ENCODE measurements at places on chromosomes 7 and 10.

DNA sequence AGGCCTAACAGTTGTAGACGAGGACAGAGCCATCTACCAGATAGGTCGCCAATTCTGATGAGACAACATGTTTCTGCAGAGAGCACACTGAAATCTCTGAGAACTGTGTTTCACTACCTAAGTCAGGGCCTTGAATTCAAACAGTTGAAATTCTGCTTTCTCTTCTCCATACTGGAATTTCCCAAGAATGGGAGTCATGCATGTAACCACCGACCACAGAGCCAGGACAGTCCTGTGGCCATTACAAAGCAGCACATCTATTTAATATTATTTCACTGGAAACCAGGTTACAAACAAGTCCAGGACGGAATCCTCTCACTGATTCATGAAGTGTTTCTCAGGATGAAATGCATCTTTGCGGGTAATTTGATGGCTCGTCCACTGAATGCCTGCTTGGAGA lies 62.0 kb upstream of the ST8SIA6 start:
- no peak for DNase-seq

DNA sequence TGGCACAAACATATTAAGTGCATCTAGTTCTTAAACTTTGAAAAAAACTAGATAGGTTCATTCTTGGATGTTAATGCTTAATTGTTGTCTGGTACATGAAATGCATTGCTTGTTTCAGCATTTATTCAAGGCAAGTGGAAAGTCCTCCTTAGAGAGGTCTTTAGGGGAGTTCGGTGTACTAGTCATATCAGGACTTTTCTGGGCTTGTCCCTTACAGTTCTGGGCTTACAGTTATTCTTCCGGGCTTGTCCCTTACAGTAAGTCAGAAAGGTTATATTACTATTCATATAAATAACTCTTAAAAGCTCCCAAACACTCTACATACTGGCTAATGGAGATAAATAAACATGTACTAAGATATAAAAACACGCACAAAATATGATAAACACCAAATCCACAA lies 61.6 kb upstream of the MRLN start:
- no peak for DNase-seq

- DNase-seq, result no peak
Observed at GRCh38 chr7:66800591-66800990, 60.1 kb downstream of the RABGEF1 start.

- no peak for DNase-seq
Observed at GRCh38 chr10:13924040-13924725, 337.4 kb downstream of the PRPF18 start.

DNA sequence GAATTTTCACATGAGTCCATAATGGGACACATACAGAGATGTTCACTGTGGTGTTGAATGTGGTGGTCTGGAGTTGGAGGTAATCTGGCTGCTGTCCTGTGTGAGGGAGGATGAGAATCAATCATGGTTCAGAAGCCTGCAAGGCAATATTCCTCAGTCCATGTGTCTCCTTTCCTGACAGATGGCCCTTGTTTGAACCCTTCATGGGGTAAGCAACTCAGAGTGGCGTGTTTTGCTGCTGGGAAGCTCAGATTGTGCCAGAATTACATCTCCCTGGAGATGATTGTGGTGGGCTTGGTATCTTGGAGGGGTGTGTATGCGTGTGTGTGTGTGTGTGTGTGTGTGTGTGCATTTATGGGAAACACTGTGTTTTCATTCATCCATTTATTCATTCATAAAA lies 44.5 kb upstream of the COMTD1 start:
- DNase-seq, result no peak

- no peak for DNase-seq
Observed at GRCh38 chr10:48516911-48517310, 88.0 kb downstream of the ARHGAP22 start.

DNA sequence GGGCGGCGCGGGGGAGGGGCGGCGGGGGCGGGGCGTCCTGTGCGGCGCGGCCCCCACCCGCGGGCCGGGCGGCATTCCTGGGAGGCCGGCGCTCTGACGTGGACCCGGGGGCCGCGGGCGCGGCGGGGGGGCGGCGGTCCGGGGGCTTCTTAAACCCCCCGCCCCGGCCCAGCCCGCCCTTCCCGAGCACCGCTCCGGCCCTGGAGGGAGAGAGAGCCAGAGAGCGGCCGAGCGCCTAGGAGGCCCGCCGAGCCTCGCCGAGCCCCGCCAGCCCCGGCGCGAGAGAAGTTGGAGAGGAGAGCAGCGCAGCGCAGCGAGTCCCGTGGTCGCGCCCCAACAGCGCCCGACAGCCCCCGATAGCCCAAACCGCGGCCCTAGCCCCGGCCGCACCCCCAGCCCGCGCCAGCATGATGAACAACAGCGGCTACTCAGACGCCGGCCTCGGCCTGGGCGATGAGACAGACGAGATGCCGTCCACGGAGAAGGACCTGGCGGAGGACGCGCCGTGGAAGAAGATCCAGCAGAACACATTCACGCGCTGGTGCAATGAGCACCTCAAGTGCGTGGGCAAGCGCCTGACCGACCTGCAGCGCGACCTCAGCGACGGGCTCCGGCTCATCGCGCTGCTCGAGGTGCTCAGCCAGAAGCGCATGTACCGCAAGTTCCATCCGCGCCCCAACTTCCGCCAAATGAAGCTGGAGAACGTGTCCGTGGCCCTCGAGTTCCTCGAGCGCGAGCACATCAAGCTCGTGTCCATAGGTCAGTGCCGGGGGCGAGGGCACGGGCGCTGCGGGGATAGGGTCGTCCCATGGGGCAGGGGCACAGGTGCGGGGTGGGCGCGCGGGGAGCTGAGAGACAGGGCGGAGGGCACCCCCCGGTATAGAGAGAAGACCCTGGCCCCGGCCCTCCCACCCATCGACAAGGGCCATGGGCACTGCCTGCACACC lies at the start of gene FLNC:
Gene FLNC, plus strand, starts transcription at position 176 of the 947 bp plus-strand sequence. Its CDS starts 232 bp downstream, at position 408.
- peak; percentile 47 for DNase-seq

DNA sequence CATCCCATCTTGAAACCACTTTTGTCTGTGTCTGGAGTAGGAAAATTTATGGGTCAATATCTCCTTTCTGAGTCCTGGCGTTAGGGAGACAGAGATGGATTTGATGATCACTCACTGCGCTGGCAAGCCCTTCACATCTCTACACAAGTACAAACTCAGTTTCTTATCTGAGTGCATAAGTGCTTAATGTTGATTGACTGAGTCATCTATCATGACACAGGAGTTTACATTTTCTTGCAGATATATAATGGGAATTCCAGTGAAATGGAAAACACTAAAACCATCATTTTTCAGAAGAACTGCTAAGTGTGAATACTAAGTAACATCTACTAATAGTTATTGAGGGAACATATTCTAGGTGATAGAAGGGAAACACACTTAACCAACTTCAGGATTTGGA lies 763.9 kb upstream of the COBL start:
- DNase-seq, result no peak

- no peak for DNase-seq
Observed at GRCh38 chr7:45080265-45080957, 8.4 kb downstream of the NACAD start.

DNA sequence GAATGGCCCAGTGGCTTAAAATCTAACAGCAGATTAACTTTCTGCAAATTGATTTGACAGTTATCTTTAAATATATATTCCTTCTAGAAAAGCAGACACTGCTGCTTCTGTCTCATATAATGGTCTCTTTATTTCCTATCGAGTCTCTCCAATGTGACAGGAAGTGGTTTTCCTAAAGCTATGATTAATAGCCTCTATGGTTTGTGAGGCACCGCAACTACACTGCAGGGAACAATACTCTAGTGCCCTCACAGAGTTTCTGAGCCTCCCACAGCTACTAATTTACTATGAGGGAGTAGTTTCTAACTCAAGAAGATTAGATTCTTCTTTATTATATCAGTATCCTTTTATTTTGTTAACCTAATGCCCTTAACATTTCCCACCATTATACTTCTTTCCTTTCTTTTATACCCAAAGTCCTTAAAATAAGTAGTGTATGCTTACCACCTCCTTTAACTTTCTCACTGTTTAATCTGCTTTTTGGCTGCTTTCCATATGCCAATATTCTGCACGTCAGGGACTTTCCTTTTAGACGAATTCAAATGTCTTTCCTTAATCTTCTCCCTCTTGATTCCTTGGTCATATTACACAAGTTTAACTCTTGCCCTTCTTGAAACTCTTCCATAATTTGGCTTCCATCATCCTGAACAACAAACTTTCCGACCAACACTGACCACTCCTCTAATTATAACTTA lies 23.8 kb upstream of the AHR start:
- DNase-seq, result no peak

DNA sequence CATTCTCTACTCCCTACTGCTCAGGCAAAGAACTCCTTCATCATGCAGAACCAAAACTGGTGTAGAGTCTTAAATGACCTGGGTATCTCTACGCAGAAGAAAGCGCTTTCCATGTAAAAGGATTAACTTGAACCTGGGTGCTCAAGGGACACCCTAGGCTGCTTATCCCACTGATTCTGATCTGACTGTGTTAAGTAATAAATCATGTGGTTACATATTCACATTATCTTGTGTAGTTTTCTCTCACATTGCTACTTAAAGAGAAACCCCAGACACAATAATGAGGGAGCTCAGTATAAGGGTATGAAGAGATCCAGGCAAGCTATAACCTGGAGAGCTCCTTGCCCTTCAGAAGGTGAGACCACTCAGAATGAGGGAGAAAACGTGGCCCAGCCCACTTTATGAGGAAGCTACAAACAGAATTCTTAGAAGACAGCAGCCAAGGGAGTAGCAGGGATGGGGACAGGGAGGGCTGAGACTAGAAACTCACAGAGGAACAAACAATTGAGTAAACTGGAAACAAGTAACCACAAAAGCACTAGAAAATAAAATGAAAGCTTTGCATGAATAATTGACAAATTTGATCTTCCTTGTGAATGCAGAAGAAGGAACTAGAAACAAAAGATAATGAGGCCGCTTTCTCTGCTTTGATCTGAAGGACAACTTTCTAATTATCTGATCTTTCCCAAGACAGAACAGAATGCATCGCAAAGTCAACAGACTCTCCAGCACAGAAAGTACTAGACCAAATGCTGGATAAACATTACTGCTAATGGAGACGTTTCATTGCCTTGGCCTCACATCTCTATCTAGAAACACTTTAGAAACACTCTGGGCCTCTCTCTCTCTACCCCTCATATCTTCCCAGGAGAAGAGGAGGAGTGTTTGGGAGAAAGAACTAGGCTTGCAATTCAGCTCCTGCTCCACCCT lies 76.1 kb downstream of the LRRC17 start:
- DNase-seq, result no peak

GRCh38 chr7:41656366-41656765 lies 46.5 kb downstream of the INHBA start:
- no peak for DNase-seq

- DNase-seq, result no peak
Observed at GRCh38 chr7:50534690-50535290, 30.4 kb downstream of the DDC start.
